GM12891 (cell line): ENCODE measurements at places on chromosomes 11 and 22.
A peak's percentile ranks its signal among the peaks of the same experiment; 100 is the strongest.

DNA sequence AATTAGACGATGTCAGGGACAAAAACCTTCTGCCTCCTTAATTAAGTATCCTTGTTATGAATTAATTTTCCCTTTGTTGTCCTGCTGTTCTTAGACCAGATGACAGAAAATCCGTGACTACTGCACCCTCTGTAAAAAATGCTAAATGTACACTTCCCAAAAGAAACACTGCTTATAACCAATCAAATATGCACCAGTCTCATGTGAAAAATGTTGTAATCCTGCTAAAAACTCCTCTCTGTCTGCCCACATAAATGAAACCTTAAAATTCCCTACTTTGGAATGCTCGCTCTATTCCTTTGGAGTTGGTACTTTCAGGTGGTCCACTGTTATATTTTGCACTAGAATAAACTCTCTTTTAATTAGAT lies 366.8 kb upstream of the CCDC179 start:
- no peak for DNase-seq

- no peak for DNase-seq
These were observed 624.5 kb downstream of the TBC1D22A start for GRCh38 chr22:47386812-47387510.

DNA sequence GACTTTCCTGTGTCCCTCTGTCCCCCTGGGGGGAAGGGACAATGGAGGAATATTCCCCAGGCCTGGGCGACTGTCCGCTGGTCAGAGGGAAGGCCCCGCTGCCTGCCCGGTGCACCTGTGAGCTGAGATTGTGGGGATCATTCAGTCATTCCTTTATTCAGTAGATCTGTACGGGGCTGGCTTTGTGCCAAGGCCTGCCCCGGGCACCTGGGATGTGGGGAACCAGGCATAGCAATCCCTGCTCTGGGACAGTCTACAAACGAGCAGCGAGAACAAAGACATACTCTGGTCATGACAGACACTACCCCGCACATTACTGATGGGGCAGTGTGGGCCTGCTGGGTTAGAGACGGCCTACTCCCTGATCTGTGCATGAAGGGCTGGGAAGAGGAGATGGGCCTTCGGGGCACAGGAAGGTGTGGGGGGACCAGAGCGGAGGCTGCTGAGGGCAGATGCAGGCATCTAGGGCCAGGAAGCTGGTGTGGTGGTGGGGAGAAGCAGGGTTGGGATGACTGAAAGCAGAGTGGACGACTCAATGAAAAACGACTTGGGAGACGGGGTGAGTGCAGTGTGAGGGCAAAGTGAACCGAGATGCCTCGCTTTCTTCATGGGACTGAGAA lies 1.8 kb upstream of the MYO7A start:
- no peak for DNase-seq

DNA sequence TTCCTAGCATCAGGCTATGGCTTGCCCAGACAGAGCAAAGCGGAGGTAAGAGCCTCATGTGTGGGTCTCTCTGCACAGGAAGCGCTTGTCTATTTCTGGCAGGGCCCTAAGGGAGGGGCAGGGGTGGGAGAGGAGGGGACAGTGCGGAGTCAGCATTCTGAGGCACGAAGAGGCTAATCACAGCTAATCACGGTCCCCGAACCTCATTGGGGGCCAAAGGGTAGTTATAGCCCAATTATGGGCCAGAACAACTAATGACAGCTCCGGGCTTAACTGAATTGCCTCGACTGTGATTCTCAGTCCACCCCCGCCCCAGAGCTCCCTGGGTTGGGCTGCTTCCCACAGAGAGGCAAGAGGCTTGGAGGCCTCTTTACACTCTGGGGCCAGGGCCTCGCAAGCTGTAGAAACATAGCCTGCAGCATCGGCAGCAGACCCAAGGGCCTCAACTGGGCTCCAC lies 72.7 kb upstream of the PRDM11 start:
- DNase-seq = no peak

GRCh38 chr11:61091373-61092279 lies 10.7 kb upstream of the CD5 start:
- no peak for DNase-seq

DNA sequence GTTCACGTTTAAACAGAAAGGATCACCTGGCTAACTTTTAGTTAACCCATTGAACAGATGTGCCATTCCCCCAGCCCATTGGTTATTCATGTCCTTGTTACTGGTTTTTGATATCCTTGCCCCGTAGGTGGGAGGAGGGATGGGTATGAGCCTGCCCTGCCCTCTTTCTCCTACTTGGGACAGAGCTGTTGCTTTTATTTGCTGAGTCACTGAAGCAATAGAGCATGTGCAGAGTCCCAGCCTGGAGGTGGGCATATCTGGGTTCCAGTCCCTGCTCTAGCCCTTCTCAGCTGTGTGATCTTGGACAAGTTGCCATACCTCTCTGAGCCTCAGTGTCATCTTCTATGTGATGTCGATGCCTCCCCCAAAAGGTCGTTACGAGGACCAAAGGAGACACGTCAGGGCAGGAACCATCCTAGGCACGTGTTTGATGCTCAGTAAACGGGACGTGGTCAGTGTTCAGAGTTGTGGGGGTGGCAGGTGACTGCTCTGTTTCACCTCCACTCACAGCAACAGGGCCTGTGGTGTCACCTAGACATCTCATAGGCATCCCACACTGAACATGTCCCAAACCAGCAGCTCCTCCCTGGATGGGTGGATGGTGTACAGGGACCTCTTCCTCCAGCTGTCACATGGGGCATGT lies 61.0 kb downstream of the BMAL1 start:
- DNase-seq = no peak

- no peak for DNase-seq
These were observed 181.5 kb upstream of the E2F8 start for GRCh38 chr11:19422276-19422675.

DNA sequence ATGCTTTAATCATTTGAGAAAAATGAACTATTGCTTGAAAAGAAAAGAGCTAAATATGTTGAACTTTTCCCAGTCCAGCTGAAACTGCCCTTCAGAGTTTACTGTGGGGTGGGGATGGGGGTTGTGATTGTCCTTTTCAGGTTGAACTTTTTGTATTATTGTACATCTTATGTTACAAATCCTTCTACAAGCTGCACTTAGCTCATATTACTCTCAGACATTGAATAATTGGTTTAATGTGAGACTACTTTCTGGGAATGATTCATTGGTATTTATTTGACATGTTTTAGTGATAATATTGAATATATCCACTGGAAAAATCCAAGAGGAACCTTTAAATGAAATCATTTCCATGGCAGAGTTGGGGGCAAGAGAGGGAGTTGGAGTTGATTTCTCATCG lies 84.9 kb downstream of the ATXN10 start:
- DNase-seq = no peak

- DNase-seq = no peak
These were observed 7.2 kb downstream of the LMNTD2 start for GRCh38 chr11:553083-553987.

- DNase-seq = no peak
These were observed 24.6 kb downstream of the PPM1F start for GRCh38 chr22:21928048-21928447.

DNA sequence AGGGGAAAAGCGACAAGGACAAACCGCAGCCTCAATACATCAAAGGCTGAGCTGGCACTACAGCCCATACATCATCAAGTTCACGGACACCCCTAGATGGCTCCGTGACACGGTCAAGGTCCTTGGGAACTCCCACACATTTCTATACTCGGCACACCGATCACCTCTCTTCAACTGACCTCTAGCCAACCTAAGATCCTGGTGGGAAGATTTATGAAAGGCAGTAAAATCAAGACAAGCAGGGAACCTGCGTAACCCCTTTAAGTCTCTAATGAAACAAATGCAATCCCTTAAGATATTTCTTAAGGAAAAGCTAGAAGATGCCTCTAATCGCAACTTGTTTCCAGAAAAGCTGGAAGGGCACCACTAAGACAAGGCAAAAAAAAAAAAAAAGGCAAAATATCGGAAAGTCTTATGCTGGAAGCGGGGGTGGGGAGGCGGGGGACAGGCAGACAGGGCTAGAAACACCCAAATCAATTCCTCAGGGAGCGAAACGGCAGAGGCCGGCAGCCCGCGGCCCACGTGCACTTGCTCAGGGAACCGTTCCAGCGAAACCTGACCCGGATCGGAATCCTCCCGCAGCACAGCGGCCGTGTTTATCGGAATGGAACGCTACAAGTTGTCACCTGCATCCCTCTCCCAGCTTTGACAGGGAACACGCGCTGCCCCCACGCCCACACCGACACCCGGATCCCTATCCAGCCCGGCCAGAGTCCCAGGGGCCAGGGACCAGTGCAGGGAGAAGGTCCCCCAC lies 1.4 kb downstream of the ARHGAP20 start:
- peak; percentile 4 for DNase-seq

GRCh38 chr11:1292644-1293618 lies 16.5 kb downstream of the TOLLIP start:
- no peak for DNase-seq

DNA sequence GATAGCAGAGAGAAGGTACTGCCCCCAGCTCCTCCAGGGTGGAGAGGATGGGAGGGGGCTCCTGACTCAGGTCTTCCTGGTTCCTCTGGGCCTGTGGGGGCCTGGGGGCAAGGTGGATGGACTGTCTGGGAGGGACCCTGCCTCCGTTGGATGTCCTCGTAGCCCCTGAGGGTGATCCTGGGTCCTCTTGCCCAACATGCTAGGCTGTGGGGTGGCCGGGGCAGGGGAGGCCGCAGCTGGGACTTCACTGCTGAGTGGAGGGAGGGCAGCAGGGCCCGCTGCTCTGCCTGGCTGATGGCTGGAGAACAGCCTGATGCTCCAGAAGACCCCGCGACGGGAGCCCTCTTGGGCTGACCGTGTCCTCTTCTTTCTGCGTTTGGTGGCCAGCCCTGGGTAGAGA lies 13.4 kb downstream of the FRMD8 start:
- no peak for DNase-seq

GRCh38 chr11:73206801-73207200 lies 11.3 kb upstream of the P2RY2 start:
- DNase-seq = no peak

DNA sequence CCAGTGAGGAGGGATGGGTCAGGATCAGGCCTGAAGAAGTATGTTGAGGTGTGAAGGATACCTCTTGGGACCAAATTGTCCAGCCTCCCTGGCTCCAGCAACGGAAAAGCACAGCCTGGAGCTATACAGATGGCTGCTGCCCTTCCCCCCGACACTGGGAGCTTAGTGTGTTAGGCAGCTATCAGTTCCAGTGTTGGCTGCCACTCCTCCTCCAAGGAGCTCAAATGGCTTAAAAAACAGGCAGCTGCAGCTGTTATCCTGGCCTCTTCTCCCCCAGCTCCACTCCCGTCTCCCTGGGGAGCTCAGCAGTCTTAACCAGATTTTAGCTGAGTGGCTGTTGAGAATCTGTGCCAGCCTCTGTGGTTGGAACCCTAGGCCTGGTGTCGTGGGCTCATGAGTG lies 225.0 kb downstream of the JRKL start:
- DNase-seq = no peak

DNA sequence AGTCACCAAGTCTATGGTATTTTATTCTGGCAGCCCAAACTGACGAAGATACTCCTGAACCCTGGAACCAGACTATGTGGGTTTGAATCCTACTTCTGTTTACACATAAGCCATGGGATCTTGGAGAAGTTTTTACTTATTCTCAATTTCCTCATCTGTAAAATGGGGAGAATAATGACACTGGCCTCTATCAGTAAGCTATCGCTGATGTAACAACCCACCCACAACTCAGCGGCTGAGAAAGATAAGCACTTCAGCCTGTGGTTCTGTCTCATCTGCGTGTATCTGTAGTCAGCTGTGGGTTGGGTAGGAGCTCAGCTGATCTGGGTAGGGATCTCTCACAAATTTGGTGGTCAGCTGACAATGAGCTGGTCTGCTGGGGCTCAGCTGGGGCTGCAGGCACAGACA lies 68.0 kb upstream of the ALX4 start:
- no peak for DNase-seq

DNA sequence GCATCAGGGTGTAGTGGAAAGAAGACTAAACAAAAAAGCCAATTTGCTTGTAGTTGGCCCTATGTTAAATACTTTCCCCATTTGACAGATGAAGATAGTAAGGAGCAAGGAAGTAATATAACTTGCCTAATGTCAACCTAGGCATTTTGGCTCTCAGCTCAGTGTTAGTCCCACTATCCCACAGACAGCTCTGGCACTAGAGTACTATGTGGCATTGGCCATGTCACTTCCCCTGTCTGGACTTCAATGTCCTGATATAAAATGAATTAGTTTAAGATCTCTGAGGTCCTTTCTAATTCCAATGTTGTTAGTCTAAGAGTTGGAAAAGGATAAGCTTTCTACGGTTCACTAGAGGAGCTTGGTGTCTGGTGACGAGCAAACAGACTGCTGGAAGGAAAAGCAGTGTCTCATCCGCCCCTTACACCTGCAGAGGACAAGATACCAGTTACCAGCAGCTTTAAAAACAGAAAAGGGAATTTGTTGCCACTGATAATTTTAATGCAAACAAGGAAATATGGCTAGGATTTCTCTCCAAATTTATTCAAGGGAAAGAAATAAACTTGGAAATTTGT lies 92.5 kb downstream of the RELT start:
- no peak for DNase-seq

DNA sequence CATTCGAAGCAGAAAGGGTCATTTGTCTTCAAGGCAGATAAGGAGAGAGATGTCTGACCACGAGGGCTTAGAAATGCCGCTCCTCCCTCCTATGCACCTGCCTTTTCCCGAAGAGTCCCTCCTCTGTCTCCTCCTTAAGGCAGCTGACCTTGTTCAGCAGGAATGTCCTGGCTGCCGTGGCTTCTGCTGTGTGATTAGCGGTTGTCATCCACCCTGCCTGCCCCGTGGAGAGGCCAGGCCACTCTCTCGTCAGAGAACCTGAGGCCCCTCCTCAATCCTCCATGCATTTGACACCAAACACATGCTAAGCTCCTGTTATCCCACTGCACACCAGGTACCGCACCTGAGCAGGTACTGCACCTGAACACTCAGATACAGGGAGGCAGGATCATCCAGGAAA lies 834.6 kb downstream of the TBC1D22A start:
- DNase-seq = no peak

DNA sequence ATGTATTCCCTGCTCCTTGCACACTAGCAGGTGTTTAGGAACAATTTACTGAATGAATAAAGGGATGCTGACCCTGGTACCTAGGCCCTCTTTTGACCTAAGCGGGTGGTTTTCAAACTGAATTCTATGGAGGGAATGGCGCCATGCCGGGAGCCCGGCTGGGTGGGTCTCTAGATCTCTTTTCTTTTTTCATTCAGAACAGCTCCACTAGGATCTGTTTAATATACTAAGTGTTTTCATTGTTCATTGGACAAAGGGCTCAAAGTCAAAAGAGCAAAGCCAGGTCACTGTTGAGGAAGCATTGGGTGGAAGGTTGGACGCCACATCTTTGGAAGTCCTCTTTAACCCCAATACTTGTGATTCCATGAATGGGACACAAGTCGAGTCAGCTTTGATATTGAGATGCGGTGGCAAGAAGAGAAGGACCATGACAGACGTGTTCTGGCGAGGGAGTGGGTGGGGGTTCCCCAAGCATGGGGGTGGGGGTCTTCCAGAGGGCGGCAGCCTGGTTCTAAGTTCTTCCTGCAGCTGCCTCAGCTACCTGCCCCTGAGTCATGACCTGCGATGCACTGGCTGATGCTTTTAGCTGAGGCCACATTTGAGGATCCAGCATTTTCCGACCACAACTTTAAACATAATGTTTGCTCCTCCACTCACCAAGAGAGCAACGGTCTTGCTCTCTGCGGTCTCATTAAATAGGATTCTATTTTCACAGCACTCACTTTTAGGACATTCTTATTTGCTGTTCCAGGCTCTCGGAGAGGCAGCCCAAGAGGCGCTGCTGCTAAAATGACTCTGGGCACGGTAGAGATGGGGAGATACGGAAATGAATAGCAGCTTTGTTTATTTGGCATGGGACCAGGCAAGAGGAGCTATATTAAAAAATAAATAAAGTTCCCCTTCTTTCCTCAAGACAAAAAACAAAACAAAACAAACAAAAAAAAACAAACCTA lies 100.6 kb downstream of the FBXO7 start:
- DNase-seq = no peak

GRCh38 chr11:121721961-121722360 lies 269.2 kb upstream of the SORL1-AS1 start:
- no peak for DNase-seq
